ENCODE measurements at places on chromosomes 16 and 17.

GRCh38 chr16:87274794-87275193 is 42.4 kb downstream of the C16orf95 start:
- DNase-seq, result no peak

GRCh38 chr16:11543661-11544393 is 42.9 kb downstream of the LITAF start:
- DNase-seq, result no peak

GRCh38 chr16:14564323-14564722 is 65.7 kb downstream of the PARN start:
- DNase-seq, result no peak

DNA sequence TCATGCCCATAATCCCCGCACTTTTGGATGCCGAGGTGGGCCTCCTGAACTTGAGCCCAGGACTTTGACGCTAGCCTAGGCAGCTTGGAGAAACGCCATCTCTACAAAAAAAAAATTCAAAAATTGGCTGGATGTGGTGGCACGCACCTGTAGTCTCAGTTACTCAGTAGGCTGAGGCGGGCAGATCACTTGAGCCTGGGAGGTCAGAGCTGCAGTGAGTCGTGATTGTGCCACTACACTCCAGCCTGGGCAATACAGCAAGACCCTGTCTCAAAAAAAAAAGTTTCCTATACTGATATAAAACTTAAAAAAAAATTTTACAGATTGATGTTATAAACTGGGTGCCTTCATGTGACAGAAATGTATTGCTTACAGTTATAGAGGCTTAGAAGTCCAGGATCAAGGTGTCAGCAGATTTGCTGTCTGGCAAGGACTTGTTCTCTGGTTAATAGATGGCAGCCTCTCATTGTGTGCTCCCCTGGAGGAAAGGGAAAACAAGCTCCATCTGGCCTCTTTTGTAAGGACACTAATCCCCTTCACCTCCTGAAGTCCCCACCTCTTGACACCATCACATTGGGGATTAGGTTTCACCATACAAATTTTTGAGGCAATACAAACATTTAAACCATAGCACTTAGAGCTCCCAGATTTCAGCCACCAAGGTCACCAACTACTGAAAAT is 8.5 kb upstream of the CES3 start:
- DNase-seq, result no peak

- no peak for DNase-seq
Measured at GRCh38 chr16:15759070-15759469, 97.8 kb downstream of the MYH11 start.

DNA sequence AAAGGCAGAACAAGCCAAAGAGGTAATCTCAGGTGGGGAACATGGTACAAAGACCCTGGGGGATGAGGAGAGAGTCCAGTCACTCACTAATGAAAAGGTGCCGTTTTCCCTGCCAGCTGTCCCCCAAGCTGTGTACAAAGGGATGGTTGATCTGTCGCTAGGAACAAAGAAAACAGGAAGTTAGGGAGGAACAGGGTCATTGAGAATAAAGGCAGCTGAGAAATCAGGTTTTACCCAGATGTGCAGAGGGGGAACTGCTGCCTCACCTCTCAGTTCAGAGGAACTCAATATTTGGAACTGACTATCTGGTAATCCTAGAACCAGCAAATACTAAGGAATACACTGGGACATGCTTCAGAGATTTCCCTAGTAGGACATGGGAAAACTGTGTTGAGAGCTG is 1.5 kb downstream of the RSKR start:
- DNase-seq, result no peak

DNA sequence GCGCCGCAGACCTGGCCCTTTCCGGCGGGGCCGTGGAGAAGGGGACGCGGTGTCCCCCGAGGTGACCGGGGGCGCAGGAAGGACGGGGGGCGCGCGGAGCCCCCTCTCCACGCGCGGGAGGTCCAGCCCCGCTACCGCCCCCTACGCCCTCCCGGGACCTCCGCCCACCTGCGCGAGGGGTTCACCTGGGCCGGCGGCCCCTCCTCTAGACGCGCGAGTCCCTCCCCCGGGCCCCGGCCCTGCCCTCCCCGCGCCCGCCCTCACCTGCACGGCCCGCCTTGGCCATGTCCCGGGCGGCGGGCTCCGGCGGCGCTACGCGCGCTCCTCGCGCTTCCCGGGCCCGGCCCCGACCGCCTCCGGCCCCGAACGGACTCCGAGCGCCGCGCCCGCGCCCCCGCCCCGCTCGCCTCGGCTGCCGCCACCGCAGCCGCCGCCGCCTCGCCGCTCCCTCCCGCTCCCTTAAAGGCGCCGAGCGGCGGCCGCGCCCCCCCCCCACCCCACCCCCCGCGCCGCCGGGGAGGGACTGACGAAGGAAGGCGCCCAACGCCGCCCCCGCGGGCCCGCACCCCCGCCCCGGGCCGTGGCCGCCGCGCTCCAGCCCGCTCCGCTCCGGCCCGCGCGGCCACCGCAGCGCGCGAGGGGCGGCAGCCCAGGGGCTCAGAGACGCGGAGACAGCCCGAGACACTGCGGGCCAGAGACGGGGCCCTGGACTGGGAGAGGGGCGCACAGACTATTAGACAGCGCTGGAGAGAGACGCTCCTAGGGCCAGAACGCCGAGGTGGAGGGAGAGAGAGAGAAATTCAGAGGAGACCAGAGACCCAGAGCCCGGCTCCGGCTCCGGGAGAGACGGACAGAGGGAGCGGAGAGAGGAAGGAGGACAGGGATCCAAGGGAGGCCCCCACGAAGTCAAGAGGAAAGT is at the start of gene PITPNM3:
Gene PITPNM3 (minus strand): TSS at position 435 of the 919 bp plus-strand sequence. CDS start 149 bp downstream, at position 286.
- DNase-seq, result no peak

GRCh38 chr16:46787909-46788308 is 39.8 kb upstream of the MYLK3 start:
- DNase-seq, result no peak

DNA sequence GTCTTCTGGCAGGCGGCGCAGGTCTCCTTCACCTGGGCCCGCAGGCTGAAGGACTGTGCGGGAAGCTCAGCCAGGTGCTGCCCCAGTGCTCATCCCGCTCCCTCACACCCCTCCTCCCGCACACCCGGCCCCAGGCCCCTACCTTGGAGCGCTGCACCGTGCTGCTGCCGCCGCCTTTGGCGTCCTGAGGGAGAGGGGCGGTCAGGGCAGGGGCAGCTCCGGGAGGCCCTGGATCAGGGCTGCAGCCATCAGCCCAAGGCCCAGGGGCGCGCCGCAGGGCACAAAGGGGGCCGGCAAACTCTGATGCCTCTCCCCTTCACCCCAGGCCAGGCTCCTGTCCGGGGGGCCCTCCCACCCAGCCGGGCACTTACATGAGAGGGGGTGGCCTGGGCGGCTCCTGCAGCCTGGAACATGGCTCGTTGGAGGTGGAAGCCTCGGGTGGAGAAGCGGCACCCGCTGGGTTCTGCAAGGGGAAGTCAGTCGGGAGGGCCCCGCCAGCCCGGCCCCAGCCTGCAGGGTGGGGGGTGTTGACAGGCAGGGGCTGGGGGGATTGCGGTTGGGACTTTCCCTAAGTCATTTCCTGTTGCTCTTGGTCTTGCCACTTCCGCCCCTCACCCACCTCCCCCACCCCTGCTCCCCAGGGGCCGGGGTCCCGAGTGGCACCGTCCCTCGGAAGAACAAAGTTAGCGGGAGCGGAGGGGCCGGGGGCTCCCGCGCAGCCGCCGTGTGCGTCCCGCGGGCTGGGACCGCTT is 863 bp downstream of the LIMD2 start:
- DNase-seq, result no peak

DNA sequence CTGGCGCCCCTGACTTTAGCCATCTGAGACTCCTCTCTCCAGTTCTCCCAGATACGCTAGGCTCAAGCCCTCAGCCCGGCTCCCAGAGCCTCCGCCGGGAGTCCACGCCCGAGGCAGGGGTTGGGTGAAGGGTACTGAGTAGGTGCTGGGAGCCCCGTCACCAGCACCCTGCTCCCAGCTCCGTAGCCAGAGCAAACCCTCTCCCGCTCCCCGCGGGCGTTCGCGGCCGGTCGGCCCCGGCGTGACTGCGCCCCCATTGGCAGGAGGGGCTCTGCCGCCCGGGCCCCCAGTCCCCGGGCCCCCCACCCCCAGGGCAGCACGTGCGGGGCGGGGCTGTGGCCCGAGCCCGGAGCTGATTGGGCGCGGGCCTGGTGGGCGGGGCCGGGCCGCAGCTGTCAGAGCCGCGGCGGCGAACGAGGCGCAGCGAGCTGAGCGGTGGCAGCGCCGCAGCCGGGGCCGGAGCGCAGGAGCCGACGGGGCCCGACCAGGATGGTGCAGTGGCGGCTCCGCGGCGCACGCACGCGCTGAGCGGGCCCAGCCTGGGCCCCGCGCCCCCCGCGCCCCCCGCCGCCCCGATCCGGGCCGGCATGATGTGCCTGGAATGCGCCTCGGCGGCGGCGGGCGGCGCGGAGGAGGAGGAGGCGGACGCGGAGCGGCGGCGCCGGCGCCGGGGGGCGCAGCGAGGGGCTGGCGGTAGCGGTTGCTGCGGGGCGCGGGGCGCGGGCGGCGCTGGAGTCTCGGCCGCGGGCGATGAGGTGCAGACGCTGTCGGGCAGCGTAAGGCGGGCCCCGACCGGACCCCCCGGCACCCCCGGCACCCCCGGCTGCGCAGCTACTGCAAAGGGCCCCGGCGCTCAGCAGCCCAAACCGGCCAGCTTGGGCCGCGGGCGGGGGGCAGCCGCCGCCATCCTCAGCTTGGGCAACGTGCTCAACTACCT is at the start of gene SPNS2:
Gene SPNS2 (plus strand): TSS at position 421 of the 937 bp plus-strand sequence. CDS start 167 bp downstream, at position 588.
- DNase-seq, result peak; percentile 66

GRCh38 chr16:70689970-70690891 is 4.4 kb upstream of the MTSS2 start:
- no peak for DNase-seq

DNA sequence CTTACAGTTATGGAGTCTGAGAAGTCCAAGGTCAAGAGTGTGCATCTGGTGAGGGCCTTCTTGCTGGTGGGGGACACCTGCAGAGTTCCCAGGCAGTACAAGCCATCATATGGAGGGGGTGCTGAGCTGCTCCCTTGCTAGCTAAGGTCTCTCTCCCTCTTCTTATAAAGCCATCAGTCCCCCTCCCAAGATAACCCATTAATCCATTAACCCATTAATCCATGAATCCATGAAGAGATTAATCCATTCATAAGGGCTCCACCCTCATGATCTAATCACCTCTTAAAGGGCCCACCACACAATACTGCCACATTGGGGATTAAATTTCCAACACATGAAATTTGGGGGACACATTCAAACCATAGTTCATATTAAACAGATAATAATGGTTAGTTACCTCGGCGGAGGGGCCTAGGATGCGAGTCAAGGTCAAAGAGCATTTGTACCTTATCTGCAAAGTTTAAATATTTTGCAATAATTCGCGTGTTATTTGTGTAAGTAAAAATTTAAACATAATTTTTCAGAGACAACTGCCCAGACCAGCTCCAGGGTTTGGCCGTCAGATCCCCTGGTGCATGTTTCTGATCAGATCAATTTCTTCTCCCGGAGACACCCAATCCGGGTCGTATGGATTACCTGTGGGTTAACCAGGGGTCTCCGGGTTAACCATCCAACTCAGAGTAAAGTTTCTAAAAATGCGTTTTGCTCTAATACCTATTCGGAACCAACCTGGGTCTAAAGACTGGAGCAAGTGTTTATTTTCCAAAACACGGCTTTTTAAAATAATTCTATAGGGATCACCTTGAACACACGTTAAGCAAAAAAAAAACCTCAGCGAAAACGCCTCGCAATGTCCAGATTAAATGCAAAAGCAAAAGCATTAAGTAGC is 740 bp upstream of the POLR3E start:
- no peak for DNase-seq

- no peak for DNase-seq
Measured at GRCh38 chr16:65021852-65022595, 99.8 kb downstream of the CDH11 start.

DNA sequence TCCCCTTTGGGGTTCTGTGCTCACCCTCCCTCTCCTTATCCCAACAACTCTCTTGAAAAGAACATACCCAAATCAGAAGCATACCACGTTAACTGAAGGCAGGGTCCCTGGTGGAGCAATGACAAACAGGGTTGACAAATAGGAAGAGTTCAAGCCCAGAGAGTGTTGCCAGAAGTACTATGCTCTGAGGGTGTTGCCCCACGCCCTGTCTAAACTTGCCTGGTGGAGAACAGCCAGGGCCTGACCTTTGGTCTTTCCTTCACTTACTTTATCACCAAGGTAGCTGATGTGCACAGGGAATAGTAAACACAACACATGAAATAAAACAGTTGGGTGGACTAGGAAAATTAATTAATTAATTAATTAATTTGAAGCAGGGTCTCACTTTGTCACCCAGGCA is 23.3 kb downstream of the ZNF75A start:
- no peak for DNase-seq

DNA sequence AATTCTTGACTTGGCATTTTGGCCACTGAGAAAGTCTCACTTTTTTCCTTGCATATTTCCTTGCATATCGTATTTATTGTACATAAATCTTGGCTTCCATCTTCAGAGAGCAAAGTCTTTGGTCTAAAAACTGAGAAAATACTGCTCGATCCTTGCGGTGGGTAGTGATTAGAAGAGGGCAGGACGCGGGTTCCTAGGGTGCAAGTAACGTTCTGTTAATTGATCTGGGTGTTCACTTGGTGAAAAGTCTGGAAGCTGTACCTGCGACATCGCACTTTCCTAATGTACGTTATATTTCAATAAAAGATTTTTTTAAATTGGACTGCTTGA is 758 bp upstream of the UBALD2 start:
- no peak for DNase-seq

DNA sequence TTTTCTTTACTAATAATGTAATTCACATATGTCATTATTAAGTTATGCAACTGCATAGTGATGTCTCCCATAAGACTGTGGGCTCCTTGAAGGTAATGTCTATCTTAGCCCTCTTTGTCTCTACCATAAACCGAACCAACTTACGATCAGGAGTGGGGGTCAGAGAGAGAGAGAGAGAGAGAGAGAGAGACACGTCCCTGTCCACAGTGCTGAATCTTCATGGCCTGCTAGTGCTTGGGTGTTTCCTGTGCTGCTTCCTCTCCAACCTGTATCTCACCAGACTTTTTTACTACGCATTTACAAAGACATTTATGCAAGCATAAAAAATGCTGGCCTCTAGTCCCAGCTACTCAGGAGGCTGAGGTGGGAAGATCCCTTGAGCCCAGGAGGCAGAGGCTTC is 52.2 kb upstream of the HAPSTR1 start:
- no peak for DNase-seq

- DNase-seq, result no peak
Measured at GRCh38 chr16:27235938-27236245, 32.6 kb downstream of the KDM8 start.

DNA sequence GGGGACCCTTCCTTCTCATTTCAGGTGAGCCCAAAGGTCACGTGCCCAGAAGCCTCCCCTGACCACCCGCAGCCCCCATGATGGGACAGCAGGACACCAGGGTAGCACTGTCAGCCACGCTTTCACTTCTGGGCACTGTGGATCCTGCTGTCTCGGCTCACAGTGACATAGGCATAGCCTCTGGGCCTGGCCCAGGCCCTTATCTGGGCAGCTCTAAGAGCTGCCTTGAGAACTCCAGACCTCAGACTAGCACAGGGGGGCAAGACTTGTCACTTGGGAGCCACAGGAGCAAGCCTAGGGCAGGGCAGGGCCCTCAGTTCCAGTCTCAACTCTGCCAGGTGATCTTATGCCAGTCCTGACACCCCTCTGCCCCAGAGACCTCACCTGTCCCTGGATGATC is 4.7 kb downstream of the NATD1 start:
- no peak for DNase-seq
